Stimulated activated CD4-positive, alpha-beta T cell treated with anti-CD3 and anti-CD28 coated beads, TNF-alpha, amount 100 ng/mL, for 1 hour (primary cell): ENCODE measurements at places on chromosomes 1 and 21.

DNA sequence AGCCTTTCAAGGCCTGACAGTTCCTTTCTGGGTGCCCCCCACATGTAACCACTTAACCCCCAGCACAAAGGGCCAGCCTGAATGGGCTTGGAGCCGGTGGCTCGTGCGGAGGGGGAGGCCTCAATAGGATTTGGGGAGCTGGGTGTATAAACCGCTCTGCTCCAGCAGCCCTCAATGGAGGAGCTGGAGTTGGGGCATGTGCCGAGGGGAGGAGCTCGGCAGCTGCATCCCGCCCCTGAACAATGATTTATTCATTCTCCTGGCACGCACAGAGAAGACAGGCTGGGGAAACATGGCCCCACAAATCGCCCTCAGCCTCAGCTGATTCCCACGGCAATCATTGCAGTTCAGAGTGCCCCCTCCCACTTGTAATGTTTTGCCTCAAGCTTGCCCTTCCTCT lies 6.9 kb upstream of the C1orf216 start:
- no peak for DNase-seq

DNA sequence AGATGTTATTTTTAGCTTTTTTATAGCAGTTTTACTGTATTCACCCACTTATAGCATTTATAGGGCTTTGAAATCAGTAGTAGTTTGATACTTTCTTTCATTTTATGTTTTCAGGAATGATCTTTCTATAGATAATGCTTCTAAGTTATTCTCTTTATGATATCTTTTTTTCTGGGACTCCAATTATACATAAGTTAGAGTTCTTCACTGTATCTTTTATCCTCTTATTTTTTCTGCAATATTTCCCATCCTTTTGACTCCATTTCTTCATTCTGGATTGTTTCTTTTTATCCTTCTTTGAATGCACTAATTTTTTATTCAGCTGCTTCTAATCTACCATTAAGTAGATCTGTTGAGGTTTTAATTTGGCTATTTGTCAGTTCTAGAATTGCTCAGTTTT lies 73.1 kb downstream of the FMN2 start:
- DNase-seq, result no peak

DNA sequence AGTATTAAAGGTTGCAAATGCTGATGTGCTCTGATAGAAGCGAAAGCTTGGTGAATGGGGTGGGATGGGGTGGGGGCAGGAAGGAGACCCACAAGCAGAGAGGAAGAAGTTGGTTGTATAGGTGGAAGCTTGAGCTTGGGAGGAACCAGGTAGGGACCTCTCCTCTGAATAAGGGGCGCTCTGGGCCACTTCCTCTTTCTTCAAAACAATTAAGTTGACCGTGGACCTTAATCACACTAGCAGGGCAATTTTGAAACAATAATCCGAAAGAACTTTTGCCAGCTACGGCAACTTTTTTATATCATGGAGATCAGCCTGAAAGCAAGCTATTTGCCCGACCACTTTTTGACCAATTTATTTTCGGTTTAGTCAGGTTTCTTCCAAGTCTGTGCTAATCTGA lies 1.9 kb upstream of the DYRK1A start:
- DNase-seq, result no peak

DNA sequence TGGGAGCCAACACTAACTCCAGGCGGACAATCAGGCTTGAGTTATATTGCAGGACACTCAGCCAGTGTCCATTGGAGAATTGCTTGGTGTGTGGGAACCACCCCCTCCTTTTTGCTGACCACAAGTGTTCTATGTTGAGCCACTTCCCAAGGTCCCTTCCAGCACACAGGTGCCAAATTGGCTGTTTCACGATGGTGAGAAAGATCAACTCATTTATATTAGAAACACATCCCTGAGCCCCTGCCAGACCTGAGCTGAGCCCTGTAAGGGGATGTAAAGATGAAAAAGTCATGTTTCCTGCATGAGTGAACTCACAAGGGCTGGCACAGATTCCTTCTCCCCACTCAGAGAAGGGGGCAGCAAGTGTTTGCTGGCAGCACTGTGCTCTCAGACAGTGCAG lies 96.5 kb downstream of the KCNN3 start:
- DNase-seq, result no peak

DNA sequence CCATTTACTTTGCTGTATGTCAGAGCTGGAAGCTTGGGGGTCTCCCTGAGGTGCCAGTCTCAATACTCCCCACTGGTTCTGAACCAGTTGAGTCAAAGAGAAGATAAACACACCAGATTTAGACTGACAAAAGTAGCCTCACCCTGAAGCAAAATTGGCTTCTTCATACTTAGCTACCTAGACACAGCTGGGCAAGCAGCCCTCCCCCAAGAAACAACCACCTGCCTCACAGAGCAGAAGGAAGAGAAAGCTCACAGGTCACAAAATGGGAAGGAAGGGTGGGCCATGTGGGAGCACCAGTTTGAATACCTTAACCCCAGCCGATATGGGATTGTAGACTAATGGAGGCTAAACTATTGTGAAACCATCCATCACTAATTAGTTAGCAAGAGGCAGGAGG lies 24.6 kb upstream of the MYSM1 start:
- DNase-seq, result no peak

DNA sequence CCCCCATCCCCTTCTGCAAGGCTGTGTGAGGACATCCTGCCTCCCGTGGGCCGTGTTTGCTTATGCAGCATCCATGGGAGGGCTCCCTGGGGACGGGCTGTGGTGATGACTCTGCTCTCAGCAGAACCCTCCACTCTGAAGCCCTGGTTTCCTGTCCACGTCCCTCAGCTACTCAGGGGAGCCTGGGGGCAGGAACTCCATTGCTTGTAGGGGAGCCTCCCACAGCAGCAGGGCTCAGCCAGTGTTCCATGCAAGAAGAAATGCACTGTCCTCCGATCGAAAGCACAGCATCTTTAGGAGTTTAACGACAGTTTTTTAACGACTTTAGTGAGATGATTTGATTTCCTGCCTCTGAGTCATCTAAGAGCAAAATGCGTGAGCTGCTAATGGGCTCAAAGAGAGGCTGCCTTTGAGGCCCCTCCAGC lies 8.3 kb upstream of the KCNAB2 start:
- DNase-seq, result no peak

DNA sequence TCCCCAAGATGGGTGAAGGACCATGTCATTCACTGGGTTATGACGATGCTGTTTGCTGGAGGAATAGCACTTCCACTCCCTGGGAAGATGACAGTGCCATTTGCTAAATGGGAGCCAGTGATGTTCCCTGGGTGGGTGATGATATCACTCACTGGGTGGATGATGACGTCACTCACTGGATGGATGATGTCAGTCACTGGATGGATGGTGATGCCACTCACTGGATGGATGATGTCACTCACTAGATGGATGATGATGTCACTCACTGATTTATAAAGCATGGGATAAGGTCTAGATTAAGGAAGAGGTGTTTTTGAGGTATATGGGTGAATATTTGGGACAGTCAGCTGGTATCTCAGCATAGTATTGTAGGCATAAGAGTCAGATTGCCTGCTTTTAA lies 457.2 kb downstream of the AJAP1 start:
- no peak for DNase-seq

- no peak for DNase-seq
These were observed 11.5 kb upstream of the S100A2 start for GRCh38 chr1:153577138-153577537.

GRCh38 chr1:166127003-166127402 lies 39.8 kb downstream of the FAM78B start:
- DNase-seq, result no peak
